ENCODE measurements at places on chromosomes 16 and 17. TPM values are rescaled to one million over a fixed set of nuclear protein-coding genes. Genes with fewer than 3 reads are reported as not detected.

- DNase-seq: no peak
- H3K36me3 ChIP-seq: no peaks in the 10 kb centered on the region
- H3K27me3 ChIP-seq: no peaks in the 10 kb centered on the region
- H3K27ac ChIP-seq: no peak overlapping the region
- H3K4me1 ChIP-seq: no peaks in the 10 kb centered on the region
- no peak overlapping the region for H3K4me3 ChIP-seq
Observed at GRCh38 chr16:57920215-57920879, 50.6 kb downstream of the CNGB1 start.

DNA sequence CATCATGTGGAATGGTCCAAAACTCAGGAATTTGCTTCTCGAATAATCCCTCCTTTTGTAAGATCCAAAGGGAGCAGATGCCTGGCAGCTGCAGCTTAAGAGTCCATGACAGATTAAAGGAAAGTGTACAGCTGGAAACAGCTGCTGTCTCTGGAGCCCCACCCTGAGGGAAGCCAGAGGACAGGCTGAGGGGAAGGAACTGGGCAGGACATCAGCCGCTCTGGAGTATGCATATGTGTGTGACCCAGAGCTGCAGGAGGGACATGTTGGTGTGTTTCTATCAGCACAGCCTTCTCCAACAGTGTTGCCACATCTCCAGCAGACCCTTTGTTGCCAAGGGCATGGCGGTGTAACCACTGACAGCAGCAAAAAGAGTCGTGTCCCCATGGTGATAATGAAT, 46.2 kb downstream of the CYB561 start:
- no peak for DNase-seq
- H3K27ac ChIP-seq: no peak overlapping the region
- H3K4me1 ChIP-seq: no peaks in the 10 kb centered on the region
- H3K4me3 ChIP-seq: no peak overlapping the region

GRCh38 chr17:17107891-17108431, 65.7 kb downstream of the MPRIP start:
- no peaks in the 10 kb centered on the region for H3K27me3 ChIP-seq
- H3K4me1 ChIP-seq: peaks cover 40% of the 10 kb centered on the region
- H3K4me3 ChIP-seq: no peak overlapping the region
- DNase-seq: peak; percentile 7
- no peaks in the 10 kb centered on the region for H3K36me3 ChIP-seq

GRCh38 chr16:52967744-52968143, 85.0 kb downstream of the CHD9NB start:
- H3K36me3 ChIP-seq: no peaks in the 10 kb centered on the region
- H3K27me3 ChIP-seq: no peaks in the 10 kb centered on the region
- no peak overlapping the region for H3K4me3 ChIP-seq
- no peak overlapping the region for H3K27ac ChIP-seq

DNA sequence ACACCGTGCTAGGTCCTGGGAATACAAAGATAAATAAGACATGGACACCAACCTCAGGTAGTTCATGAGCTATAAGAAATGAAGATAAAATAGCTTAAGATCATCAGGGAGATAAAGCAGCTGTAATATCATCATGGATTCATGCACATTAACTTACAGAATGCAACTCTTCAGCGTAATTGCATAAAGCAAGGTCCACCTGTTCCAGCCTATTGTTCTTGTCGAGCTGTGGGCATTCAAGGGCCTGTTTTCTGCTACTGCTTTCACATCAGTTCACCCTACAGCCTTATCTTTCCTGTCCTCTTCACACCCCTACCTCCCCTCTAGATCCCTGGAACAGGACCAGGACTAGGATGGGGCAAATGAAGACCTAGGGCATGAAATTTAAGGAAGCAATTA, 133.9 kb downstream of the SPACA3 start:
- no peaks in the 10 kb centered on the region for H3K4me1 ChIP-seq
- DNase-seq: no peak
- no peak overlapping the region for H3K27ac ChIP-seq
- H3K36me3 ChIP-seq: no peaks in the 10 kb centered on the region

GRCh38 chr17:30926516-30926915, 4.8 kb downstream of the ADAP2 start:
- no peak for DNase-seq
- no peaks in the 10 kb centered on the region for H3K36me3 ChIP-seq

DNA sequence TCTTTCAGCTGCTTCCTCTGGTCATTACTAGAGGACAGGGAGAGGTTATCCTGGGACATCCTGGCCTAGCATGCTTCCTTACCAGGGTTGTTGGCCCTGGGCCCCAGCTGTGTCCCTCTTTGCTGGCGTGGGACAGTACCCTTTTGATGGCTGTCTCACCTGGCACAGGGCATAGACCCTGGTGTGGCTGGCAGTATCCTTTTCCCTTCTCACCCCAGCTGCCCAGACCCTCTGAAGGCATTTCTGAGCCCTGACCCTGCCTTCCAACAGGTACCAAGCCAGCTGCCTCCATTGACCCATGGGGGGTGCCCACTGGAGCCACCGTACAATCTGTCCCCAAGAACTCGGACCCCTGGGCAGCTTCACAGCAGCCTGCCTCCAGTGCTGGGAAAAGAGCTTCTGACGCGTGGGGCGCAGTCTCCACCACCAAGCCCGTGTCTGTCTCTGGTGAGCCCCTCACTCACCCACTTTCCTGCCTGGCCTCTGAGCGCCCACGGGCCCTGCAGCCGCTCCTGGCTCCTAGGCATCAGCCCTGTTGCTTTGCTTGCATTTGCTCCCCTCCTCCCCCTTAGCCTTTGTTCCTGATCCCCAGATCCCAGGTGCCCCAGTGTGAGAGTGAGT, 34.0 kb downstream of the B9D1 start:
- no peaks in the 10 kb centered on the region for H3K27me3 ChIP-seq
- H3K27ac ChIP-seq: no peak overlapping the region
- no peak overlapping the region for H3K4me3 ChIP-seq

DNA sequence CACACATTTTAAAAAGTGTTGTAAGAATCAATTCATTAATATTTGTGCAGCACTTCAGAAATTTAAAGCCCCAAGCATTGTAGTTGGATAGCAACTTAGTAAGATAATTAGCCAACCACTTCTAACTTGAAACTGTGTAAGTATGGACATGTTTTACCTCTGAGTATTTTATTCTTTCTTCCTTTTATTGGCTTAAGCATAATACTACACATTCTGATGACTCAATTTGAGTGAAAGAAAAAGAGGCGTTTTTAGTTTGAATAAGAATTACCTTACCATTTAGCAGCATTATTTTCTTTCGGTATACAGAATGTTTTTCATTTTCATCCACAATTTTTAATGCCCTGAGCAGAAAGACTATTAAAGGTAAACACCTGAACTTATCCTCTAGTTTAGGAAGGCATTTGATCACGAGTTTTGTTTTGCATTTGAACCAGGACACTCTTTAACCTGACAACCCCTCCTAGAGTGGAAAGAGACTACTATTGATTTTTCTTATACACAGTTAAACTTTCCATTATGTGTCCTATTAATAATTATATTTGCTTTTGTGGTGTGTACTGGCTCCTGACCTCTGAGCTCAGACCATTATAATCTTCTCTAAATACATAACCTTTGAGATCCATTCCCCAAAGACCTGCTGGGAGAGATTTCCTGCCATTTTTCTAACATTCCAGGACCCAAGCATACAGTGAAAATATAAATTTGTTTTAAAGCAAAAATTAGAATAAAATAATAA, 9.2 kb downstream of the NACA2 start:
- no peak for DNase-seq
- no peaks in the 10 kb centered on the region for H3K4me1 ChIP-seq
- no peaks in the 10 kb centered on the region for H3K36me3 ChIP-seq
- H3K27me3 ChIP-seq: no peaks in the 10 kb centered on the region
- no peak overlapping the region for H3K4me3 ChIP-seq
- H3K27ac ChIP-seq: no peak overlapping the region

GRCh38 chr17:28878981-28879380, 18.6 kb downstream of the FLOT2 start:
- peaks cover 48% of the 10 kb centered on the region for H3K36me3 ChIP-seq
- H3K27me3 ChIP-seq: no peaks in the 10 kb centered on the region

GRCh38 chr16:85041219-85042166, 13.9 kb downstream of the KIAA0513 start:
- DNase-seq: no peak
- no peaks in the 10 kb centered on the region for H3K36me3 ChIP-seq
- no peaks in the 10 kb centered on the region for H3K4me1 ChIP-seq
- no peak overlapping the region for H3K27ac ChIP-seq
- H3K27me3 ChIP-seq: no peaks in the 10 kb centered on the region

DNA sequence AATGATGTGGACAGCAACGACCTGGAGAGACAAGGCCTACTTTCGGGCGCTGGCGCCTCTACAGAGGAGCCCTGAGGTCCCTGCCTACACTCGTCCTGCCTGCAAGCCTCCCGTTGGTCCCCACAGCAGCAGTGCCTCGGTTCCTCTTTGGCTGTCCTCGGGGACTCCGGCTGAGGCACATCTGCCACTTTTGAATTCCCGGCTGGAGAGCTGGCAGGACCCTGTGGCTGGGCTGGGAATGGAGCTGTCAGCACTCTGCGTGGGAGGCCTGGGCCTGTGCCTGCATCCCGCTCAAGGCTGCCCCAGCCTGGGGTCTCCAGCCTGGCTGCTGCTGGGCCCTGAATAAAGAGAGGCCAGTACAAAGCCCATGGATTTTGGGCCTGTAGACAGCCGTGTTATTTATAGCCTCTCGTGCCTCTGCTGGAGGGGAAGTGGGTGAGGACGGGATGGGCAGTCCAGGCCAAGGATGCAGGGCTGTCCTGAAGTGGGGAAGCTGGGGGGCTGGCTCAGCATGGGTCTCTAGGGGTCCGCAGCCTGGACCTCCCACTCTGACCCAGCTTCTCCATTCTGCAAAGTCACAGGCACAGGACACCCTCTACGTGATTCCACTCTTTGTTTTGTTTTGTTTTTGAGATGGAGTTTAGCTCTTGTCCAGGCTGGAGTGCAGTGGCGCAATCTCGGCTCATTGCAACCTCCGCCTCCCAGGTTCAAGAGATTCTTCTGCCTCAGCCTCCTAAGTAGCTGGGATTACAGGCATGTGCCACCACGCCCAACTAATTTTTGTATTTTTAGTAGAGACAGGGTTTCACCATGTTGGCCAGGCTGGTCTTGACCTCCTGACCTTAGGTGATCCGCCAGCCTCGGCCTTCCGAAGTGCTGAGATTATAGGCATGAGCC, 10.6 kb upstream of the SPNS2 start:
- H3K4me1 ChIP-seq: peaks cover 30% of the 10 kb centered on the region
- H3K36me3 ChIP-seq: no peaks in the 10 kb centered on the region
- no peak overlapping the region for H3K4me3 ChIP-seq
- no peaks in the 10 kb centered on the region for H3K27me3 ChIP-seq
- H3K27ac ChIP-seq: no peak overlapping the region

GRCh38 chr17:76736349-76737081, 616 bp downstream of the SRSF2 start:
- H3K4me1 ChIP-seq: peaks cover 67% of the 10 kb centered on the region
- peaks cover 37% of the 10 kb centered on the region for H3K36me3 ChIP-seq
- peak overlapping the region; percentile 94 for H3K4me3 ChIP-seq
- peak overlapping the region; percentile 95 for H3K27ac ChIP-seq

GRCh38 chr17:49031965-49032928, 35.1 kb downstream of the IGF2BP1 start:
- H3K4me1 ChIP-seq: peaks cover 4% of the 10 kb centered on the region
- H3K27me3 ChIP-seq: no peaks in the 10 kb centered on the region
- no peak overlapping the region for H3K4me3 ChIP-seq
- DNase-seq: peak; percentile 33

DNA sequence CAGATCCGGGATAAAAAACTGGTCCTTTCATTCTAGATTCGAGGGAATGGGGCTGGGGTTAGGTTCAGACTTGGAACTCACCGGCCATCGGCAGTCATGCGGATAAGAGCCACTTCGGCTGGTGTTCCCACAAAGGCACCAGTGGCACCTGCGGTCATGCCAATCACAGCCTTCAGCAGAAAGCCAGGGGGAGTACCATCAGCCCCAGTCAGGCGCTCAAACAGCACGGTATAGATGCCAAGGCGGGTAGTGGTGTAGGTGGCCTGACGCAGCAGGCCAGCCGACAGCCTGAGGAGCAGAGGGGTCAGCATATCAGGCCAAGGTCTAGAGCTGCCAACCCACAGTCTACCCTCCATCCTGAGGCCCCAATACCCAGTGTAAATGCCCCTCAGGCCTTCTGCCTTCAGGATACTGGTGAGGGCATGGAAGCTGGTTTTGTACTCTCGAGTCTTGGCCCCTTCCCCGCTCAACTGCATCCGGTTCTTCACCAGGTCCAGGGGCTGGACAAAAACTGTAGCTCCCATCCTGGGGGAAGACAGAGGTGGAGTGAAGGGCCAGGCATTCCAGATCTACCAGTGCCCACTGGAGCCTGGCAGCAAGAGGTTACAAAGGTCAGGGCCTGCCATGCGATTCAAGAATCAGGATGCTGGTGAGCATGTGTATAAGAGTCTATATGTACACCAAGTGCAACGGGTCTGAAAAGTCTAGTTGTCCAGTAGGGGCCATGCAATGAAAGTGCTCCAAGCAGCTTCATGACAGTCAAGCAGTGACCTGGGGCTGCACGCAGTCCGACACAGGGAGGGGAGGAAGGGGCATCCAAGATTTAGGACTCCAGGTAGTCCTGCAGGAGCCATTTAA, 929 bp downstream of the SLC25A11 start:
- H3K36me3 ChIP-seq: peaks cover 18% of the 10 kb centered on the region
- DNase-seq: no peak
- peaks cover 54% of the 10 kb centered on the region for H3K4me1 ChIP-seq
- H3K27me3 ChIP-seq: no peaks in the 10 kb centered on the region
- peak overlapping the region; percentile 97 for H3K4me3 ChIP-seq

- H3K4me3 ChIP-seq: no peak overlapping the region
- H3K4me1 ChIP-seq: peaks cover 62% of the 10 kb centered on the region
- H3K27me3 ChIP-seq: no peaks in the 10 kb centered on the region
- H3K36me3 ChIP-seq: no peaks in the 10 kb centered on the region
- H3K27ac ChIP-seq: no peak overlapping the region
Observed at GRCh38 chr17:67459985-67460384, 82.9 kb downstream of the PITPNC1 start.

- H3K4me3 ChIP-seq: no peak overlapping the region
- no peaks in the 10 kb centered on the region for H3K27me3 ChIP-seq
- no peaks in the 10 kb centered on the region for H3K36me3 ChIP-seq
- H3K27ac ChIP-seq: no peak overlapping the region
- no peaks in the 10 kb centered on the region for H3K4me1 ChIP-seq
Observed at GRCh38 chr16:23279721-23280153, 22.4 kb upstream of the SCNN1B start.

- H3K4me3 ChIP-seq: no peak overlapping the region
- H3K36me3 ChIP-seq: no peaks in the 10 kb centered on the region
- no peak for DNase-seq
Observed at GRCh38 chr17:77999413-78000173, 41.1 kb downstream of the TNRC6C start.

ACSM2A gene
- total RNA-seq: not detected

NPW gene
- 12.5 TPM for total RNA-seq

SLC13A5 gene
- not detected for total RNA-seq

KRTAP17-1 gene
- not detected for total RNA-seq

NCBP3 gene
- 39.9 TPM for total RNA-seq

MMP15 gene
- 0.97 TPM for total RNA-seq
